ENCODE measurements at places on chromosomes 3 and 15.

- DNase-seq = peak; percentile 43
These were observed 5.2 kb upstream of the PRKCD start for GRCh38 chr3:53155760-53156159.

DNA sequence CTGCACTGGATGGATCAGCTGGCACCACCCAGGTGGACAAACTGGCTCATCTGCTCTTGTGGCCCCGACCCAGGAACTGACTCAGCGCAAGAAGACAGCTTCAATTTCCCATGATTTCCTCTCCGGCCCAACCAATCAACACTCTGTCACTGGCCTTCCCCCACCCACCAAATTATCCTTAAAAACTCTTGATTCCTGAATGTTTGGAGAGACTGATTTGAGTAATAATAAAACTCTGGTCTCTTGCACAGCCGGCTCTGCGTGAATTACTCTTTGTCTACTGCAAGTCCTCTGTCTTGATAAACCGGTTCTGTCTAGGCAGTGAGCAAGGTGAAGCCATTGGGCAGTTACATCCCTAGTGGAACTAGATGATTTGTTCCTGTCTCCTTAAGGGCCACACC, 16.1 kb downstream of the BDH1 start:
- DNase-seq = no peak

DNA sequence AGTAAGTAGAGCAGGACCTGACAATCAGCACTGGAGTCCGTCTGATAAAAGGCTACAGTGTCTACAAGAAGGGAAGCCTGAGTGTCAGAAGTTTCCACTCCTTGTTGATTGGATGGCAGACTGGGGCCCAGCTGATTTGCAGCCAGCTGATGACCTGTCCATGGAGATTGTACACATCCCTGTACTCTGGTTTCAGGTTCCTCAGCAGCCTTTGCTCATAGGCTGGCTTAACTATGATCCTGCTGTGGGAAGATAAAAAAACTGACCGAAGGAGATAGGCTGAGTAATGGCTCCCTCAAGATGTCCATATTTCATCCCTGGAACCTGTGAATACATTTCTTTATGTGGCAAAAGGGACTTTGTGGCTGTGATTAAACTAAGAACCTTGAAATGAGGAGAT, 11.7 kb upstream of the LACTB start:
- DNase-seq = no peak

DNA sequence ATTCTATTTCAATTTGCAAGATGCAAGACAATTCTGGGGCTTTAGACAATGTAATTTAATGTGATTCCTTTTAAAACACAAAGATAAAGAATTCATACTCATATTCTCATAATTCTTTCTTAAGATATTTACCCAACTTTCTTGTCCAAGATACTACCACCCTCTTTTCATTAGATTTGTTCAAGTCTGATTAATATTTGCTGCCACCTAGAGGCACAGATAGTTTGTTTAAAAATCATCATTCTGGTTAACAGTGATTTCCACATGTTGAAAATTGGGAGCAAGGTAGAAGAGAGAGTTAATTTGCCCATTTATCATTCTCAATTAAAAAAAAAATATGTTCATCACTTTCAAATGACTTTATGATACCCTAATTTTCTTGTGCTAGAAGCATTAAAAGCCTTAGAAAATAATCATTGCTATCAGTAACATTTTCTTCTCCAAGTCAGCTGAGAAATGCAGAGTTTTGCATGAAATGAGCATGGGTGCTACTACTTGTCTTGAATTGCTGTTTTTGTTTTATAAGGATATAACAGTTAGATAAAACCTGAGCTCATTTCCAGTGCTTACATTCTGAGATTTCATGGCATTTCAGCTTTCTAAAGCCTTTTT, 11.6 kb downstream of the TAMM41 start:
- DNase-seq = peak; percentile 16

DNA sequence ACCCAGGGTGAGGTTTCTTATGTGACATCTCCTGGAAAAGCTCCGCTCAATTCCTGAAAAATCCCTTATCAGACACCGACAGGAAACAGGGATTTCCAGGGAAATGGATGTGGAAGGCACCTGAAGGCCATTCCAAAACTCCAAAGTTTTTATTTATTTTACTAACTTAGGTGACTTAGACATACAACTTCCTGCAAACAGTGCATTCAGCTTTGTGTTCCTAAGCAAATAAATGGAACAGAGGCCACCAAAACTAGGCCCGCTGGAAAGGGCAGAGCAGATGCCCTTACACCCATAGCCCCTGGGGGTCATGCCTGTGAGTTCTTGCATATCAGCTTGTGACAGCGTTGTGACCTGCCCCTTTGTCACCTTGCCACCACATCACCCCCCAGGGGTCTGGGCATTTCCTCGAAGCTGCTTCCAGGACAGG, 239.4 kb downstream of the XXYLT1 start:
- DNase-seq = no peak

DNA sequence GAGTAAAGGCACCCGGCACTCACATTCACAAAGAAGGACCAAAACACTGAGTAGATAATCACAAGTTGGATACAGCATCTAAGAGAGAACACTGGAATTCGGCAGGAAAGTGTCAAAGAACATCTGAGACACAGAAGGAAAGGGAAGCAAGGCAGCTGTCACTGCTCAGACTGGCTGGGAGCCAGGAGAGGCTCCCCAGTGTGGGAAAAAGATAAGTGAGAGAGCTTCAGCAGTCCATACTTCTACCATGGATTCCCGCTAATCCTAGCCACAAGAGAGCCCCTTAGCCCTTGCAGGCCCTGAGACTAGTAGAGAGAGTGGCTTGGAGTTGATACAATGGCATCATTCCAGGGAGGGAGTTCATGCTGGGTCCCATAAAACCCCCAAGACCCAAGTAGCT, 36.7 kb upstream of the CP start:
- DNase-seq = no peak

- DNase-seq = no peak
These were observed 21.7 kb downstream of the PXYLP1 start for GRCh38 chr3:141253326-141253725.

DNA sequence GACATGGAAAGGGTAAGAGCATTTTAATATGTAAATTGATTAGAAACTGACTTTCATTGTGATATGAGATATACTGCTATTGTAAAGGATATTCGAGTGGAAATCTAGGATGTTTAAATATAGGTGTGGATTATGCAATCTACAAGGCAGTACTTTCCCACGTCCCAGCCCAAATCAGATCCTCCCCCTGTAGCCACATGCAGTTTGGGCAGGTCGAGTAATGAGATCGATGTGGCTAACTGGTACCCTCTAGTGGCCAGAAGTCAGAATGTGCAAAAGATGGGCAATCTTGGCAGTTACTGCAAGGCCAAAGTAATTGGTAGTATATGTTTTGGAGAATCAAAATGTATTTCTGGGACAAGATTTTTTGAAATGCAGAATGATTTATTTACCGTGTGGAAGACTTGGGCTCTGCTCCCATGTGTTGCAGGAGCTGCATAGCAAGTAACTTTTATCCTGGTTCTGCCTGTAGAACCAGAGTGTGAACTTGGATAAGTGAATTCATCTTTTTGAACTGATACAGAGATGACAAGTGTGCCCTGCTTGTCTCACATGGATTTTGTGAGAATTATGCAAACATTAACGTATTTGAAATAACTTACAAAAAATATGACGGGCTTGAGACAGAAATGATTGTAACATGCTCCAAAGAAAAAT, 94.5 kb upstream of the ADAMTSL3 start:
- DNase-seq = peak; percentile 79

DNA sequence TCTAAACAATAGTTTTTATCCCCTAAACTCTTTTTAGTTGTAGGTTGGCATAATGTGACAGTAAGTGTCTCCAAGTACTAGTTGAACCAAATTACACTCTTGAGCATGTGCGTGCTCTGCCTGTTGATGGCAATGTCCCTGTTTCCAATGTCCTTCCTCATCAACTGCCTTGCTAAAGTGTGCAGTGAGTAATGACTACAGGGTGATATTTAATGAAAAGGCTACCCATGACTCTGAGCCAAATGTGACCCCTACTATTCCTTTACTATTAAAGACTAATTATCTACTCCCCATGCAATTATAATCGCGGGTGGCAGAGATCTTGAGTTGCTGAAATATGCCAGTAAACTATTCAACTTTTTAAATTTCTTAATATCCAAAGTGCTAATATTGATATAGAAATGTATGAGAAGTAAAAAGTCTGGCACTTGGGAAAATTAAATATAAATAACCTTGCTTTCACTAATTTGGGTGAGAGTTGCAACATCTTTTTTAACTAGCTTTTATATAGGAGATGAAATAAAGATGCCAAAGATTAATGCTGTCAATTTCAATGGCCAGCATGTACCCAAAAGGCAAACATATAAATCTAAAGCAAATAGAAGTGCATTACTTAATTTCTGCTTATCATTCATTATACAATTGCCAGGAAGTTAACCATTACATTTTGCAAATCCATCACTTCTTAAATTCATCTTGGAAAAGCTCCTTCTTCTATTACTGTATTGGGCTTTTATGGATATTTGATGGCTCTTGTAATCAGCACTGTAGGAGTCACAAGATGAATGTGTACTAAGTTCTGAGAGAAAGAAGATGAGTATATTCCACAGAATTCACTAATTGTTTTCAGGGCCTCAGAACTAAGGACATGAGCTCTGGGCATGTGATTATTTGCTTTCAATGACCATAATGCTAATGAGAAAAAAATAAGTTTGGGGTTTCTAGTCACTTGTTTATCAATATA, 518.2 kb upstream of the NAALADL2 start:
- DNase-seq = no peak

GRCh38 chr3:178002113-178002512, 534.1 kb upstream of the KCNMB2 start:
- no peak for DNase-seq

DNA sequence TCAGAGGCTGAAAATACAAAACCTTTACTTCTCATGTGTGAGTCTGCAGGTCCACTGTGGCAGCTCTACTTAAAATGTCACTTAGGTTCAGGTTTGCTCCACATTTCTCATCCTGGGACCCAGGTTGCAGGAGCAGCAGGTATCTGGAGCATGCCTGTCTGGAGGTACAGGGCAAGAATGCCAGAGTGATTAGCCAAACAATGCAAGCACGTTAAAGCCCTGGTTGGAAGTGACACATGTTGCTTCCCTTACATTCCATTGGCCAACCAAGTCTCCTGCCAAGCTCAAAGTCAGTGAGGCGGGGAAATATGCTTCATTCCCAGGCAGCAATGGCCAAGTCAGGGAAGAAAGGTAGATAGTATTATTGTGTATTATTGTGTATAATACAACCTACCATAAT, 76.8 kb upstream of the ARL6 start:
- DNase-seq = no peak

- no peak for DNase-seq
These were observed 12.0 kb upstream of the IQSEC1 start for GRCh38 chr3:13085081-13085845.

- DNase-seq = peak; percentile 77
These were observed 458.3 kb downstream of the MFSD1 start for GRCh38 chr3:159260049-159260662.

DNA sequence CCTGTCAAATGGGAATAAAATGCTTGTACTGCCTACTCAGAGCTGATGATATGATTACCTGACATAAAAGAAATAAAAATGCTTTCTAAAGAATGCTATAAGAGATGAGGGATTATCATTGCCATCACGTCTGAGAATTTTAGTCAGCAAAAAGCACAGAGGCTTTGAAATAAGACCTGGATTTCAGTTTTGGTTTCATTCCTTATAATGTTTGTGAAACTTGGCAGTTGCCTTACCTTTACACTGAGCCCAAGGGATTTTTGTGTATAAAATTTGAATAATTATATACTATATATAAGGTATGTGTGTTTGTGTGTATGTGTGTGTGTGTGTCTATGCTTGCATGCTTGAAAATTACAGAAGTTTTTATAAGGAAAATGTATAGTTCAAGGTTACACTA, 634.8 kb upstream of the BCHE start:
- DNase-seq = no peak

DNA sequence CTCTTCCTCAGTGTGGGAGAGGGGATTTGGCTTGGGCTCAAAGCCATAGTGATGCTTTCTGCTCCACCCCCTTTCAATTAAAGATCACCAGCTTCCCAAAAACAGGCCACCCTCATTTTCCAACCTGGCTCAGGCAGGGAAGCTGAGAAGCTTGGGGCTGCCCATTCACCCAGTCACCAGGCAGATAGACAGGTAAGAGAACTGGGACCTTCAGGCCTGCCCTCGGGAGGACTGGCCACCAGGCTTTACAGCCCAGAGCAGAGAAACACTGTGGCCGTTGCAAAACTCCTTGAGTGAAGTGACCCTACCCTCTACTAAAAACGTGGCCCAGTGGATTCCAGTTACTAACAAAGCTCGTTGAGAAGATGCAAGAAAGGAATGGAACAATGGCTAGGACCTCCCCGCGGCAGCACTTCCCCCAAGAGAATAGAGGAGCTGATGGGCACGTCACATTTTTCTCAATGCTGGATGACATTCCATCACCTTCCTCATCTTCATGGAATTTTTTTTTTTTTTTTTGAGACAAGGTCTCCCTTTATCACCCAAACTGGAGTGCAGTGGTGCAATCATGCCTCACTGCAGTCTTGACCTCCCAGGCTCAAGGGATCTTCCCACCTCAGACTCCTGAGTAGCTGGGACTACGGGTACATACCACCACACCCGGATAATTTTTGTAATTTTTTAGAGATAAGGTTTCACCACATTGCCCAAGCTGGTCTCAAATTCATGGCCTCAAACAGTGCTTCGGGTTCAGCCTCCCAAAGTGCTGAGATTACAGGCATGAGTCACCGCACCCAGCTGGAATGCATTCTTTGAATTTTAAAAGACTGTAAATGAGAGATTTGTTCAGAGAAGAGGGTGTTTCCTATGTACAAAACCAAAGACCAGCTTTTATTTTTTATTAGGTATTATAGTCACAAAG, 37.9 kb downstream of the LIPC start:
- peak; percentile 30 for DNase-seq

DNA sequence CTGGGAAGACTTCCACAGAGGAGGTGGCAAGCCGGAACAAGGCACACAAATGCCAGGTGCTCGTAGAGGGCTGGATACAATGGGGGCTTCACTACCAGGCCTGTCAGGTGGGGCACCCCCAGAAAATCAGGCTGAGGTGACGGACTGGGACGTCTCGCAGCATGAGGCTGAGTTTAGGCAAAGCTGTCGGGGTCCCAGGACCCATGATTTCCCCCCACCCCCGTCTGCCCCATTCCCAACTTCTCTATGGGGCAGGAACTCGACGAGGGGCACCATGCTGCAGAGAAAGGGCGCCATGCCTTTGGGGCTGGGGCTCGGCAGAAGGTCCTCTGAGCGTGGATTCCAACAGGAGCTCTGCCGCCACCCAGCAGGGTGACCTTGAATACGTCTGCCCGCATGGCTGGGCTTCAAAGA, 65.7 kb upstream of the HES1 start:
- DNase-seq = no peak

GRCh38 chr3:110810356-110810755, 261.3 kb upstream of the NECTIN3 start:
- no peak for DNase-seq

Measured in neural progenitor cell (in vitro differentiated cells).